ENCODE measurements at places on chromosomes 16 and 17. TPM values are rescaled to one million over a fixed set of nuclear protein-coding genes. Genes with fewer than 3 reads are reported as not detected.

- DNase-seq: no peak
Measured at GRCh38 chr17:29757788-29758187, 135.1 kb upstream of the CORO6 start.

DNA sequence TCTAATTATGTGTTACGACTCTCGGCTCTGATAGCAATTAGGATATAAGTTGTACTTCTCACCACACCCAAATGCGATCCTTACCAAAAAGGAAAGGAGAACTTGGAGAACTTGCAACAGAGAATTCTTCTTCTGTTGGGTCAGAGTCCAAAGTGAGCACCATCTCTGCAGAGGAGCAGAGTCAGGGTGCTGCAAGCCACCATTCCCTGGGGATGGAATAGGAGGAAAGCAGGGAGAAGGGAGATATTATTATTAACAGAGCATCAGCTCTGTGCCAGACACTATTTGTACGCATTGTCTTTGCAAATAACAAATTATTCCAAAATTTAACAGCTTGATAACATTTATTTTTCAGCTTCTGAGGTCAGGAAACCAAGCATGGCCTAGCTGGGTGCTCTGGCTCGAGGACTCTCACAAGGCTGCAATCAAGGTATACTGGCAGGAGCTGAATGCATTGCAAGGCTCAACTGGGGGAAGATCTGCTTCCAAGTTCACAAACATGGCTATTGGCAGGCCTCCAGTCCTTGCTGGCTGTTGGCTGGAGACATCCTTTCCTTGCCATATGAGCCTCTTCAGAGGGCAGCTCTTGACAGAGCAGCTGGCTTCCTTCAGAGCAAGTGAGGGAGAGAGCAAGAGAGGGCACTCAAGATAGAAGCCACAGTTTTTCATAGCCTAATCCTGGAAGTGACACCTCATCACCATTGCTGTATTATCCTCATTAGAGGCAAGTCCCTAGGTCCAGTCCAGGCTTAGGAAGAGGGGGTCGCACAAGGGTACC is 296.2 kb upstream of the CDH5 start:
- peak; percentile 40 for DNase-seq

Gene NECAB2
- total RNA-seq: 0.24 TPM

DNA sequence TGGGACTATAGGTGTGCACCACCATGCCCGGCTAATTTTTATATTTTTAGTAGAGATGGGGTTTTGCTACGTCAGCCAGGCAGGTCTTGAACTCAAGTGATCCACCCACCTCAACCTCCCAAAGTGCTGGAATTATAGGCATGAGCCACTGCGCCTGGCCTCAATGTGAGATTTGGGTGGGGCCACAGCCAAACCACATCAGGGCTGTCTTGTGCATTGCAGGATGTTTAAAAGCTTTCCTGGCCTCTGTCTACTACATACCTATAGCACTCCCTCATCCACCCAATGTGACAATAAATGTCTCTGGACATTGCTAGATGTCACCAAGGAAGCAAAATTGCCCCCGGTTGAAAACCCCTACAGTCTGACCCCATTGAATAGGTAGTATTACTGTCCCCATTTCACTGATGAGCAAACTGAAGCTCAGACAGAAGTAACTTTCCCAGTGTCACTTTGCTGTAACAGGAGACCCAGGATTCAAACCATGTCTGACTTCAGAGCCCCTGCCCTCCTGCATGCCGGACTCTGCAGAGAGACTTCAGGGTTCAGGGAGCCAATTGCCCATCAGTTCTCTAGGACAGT is 3.6 kb upstream of the MAP3K14 start:
- DNase-seq: no peak

GRCh38 chr16:24151482-24151939 is 104.6 kb upstream of the CACNG3 start:
- DNase-seq: no peak

- DNase-seq: no peak
Measured at GRCh38 chr17:41593306-41593981, 6.7 kb upstream of the KRT14 start.

- DNase-seq: no peak
Measured at GRCh38 chr17:3921502-3922319, 5.4 kb upstream of the P2RX1 start.

GRCh38 chr16:47056688-47057629 is 83.5 kb upstream of the DNAJA2 start:
- DNase-seq: peak; percentile 7

Gene TBC1D3D
- 0.58 TPM for total RNA-seq

- no peak for DNase-seq
Measured at GRCh38 chr16:2856061-2856670, 1.8 kb downstream of the PRSS22 start.

DNA sequence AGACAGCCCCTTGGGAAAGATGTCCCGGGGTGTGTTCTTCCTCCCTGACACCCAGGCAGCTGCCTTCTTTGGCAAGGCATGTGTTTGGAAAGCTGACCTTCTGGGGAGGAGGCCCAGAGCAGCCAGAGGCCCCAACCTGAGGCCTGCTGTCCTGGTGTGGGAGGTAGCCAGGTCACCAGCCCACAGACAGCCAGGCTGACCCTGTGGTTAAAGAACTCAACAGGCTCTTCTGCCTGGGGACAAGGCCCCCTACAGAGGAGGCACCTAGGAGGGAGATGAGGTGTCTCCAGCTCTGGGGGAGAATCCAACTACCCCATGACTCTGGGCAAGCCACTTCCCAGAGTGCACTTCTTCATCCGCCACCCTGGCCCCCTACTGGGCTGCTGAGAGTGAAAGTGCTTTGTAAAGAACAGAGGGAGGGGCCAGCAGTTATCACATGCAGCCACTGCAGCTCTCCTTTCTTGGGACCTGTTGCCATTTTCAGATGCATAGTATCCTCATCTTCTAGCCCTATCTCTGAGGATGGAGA is 13.1 kb upstream of the SREBF1 start:
- no peak for DNase-seq

- no peak for DNase-seq
Measured at GRCh38 chr17:6574687-6575595, 18.6 kb upstream of the PITPNM3 start.

DNA sequence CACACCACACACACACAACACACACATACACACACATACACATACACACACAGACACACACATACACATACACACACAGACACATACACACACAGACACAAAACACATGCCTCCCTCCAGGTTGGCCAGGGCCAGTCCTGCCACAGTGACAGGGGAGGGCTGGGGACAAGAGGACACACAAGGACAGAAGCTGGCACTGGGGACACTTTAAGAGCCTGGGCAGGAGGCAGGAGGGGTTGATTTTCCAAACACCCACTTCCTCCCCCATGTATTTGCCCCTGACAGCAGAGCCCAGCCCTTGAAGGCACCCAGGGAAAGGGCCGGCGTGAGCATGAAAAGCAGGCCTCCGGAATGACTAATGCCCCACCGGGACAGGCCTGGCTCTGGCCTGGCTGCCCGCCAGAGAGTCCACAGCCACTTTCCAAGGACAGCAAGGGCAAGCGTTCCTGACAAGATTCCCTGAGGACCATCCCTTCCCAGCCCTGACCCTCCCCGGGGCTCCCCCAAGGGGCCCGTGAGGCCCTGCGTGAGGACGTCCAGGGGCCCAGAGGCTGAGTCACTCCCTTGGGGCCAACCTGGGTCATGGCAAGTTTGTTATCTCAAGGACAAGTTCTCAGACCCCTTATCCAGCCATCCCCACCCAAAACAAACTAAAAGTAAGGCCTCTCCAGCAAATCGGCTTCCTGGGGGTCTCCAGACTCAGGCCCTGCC is 235.6 kb downstream of the ZNF423 start:
- DNase-seq: peak; percentile 32

DNA sequence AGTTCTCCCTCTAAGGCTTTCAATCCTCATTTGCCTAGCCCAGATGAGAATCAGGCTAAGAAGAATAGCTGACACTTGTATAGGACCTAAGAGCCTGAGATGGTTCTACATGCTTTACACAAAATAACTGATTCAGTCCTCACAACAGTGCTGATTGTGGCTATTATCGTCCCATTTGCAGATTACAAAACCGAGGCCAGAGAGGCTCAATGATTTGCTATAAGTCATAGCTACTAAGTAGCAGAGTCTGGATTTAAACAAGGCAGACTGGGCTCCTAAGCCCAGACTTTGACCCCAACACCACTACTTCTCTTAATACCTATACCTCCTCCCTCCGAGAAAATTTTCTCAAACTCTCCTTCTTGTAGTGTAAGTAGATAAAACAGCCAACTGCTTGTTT is 23.1 kb downstream of the ABCC12 start:
- DNase-seq: no peak

Gene HBQ1
- not detected for total RNA-seq

GRCh38 chr16:12837291-12837690 is 33.6 kb upstream of the CPPED1 start:
- DNase-seq: no peak

Gene NOG
- not detected for total RNA-seq

DNA sequence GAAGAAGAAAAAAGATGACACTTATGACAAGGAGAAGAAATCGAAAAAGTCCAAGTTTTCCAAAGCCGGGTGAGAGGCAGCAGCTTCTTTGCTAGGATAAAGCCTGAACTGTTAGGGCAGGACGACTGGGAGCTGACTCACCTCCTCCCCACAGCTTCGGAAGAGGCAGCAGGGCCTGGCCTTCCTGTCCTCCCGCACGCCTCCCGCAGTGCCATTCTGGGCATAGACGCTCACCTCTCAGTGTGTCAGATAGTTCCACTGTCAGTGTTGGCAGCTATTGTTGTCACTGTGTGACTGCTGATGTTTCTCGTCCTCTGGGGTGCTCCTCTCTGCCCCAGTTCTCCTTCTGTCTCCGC is 12.6 kb downstream of the UBN1 start:
- no peak for DNase-seq

- DNase-seq: peak; percentile 79
Measured at GRCh38 chr17:35373534-35373983, at the start of gene SLFN11. Gene SLFN11 (minus strand): TSS chr17:35373621. CDS start chr17:35363807, 9,814 bp downstream.

- DNase-seq: peak; percentile 63
Measured at GRCh38 chr16:2964475-2965336, 631 bp downstream of the KREMEN2 start.

GRCh38 chr17:8803531-8804420 is 4.6 kb upstream of the MFSD6L start:
- no peak for DNase-seq

DNA sequence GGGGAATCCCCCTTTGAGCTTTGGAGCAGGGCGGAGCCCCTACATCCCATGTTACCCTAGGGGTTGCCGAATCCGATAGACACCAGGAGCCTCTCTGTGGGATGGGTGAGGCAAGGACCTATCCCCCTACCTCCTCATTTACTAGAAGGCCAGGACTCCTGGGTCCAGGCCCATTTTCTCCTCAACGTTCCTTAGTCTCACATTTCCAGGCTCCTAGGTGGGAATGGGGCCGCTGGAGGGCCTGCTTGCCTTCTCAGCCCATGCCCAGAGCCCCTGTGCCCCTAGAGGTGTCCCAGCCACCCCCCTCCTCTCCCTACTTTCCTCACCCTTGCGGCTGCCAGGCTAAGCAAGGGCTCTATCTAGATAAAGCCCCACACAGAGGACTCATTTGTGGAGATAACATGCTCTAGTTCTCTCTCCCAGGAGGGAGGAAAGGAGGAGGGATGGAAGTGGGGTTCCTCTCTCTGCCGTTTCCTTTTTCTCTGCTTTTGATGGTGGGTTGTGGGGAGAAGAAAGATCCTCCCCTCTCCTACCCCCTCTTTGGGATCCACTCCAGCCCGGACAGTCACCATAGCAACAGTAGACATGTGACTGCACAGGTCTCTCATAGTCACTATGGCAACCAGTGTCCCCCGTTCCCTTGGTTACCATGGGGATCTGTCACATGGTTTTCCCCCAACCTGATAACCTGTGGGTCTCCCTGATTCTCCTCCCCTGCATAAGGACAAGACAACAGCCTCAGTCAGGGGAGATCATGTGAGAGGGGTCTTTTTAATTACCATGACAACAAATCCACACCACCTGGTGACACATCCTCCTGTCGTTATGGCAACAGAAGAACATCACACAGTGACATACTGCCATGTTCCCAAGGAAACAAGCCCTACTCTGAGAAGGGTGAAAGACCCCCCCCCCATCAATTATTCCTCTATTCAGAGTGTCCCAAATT is 5.2 kb downstream of the CACNA1G start:
- no peak for DNase-seq

DNA sequence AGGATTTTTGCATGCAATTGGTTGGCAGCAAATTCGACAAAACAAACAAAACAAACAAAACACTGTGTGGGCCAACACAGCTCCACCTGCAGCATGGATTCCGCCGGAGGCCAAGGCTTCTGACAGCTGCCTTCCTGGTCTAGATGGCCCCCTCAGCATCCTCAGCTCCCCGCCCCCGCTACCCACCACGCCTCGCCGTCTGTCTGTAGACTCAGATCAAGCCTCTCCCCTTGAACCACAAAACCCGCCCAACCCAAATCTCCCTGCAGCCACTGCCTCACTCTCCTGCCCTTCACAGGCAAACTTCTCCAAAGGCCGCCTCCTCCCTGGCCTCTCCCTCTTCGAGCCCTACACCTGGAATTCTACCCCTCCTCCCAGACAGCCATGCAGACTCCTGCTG is 57.9 kb downstream of the RTN4RL1 start:
- DNase-seq: no peak

GRCh38 chr17:63423963-63424362 is 22.1 kb downstream of the CYB561 start:
- DNase-seq: no peak

- no peak for DNase-seq
Measured at GRCh38 chr17:63285551-63285950, 160.6 kb downstream of the CYB561 start.

Gene CTRB2
- 6.1 TPM for total RNA-seq

Gene PEX12
- total RNA-seq: 4.7 TPM

DNA sequence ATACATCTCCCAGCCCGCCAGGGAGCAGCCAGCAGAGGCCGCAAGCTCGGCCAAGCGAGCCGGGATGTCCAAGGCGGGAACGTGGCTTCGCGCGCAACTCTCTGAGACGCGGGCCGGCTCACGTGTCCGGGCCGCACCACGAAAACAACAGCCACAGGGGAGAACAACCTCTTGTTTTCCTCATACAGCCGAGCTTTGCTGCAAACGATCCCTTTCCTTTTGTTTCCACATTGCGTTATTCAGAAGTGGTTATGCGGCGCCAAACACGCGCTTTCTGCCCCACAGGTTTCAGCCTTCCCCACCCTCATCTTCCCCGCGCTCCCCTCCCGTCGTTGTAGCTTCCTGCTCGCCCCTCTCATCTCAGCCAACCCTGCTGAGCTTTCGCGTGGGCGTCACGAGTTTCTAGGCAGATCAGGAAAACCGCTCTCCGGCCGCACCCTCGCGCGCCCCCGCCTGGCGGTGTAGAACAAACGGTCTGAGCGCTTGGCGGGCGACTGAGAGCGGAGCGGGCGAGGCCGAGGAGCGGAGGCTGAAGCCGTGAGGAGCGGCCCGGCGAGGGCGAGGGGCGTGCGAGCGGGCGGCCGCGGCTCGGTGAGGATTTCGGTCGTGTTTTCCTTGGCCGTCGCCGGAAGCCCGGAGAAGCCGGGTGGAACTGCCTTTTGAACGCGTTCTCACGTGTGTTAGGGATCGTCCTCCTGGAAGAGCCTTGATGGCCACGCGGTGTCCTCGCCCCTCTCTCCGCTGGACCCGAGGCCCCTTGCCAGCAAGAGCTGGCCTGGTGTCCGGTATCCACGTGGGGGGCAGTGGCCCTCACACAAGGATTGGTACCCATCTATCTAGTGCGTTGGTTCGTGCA is 6.6 kb upstream of the SMARCD2 start:
- DNase-seq: peak; percentile 93

GRCh38 chr17:81542431-81543338 is 9.5 kb downstream of the FAAP100 start:
- no peak for DNase-seq

Gene COPZ2
- total RNA-seq: 7.1 TPM

Data from left colon (tissue), 2 donors.